Peyer's patch (tissue), 4 donors: ENCODE measurements at places on chromosomes 2 and 18. TPM values are rescaled to one million over a fixed set of nuclear protein-coding genes. Genes with fewer than 3 reads are reported as not detected.

ALPP gene
- total RNA-seq: not detected

HOXD4 gene
- total RNA-seq: 1.9 TPM

COL5A2 gene
- 12.9 TPM for total RNA-seq

IL1RN gene
- 42.7 TPM for total RNA-seq

MAL gene
- total RNA-seq: not detected

AKAIN1 gene
- not detected for total RNA-seq

ST8SIA3 gene
- 0.13 TPM for total RNA-seq

POTEC gene
- total RNA-seq: not detected

ACADL gene
- 2.5 TPM for total RNA-seq

NEU2 gene
- total RNA-seq: not detected

SLC5A7 gene
- 0.13 TPM for total RNA-seq

ANKRD29 gene
- total RNA-seq: 6.6 TPM

WDR54 gene
- 1.2 TPM for total RNA-seq

SCN7A gene
- total RNA-seq: 5.0 TPM

R3HDM1 gene
- 15.9 TPM for total RNA-seq

PAIP2B gene
- 1.9 TPM for total RNA-seq

RNF144A gene
- 16.5 TPM for total RNA-seq

HES6 gene
- total RNA-seq: 48.1 TPM

CHRND gene
- not detected for total RNA-seq

PFN4 gene
- total RNA-seq: not detected

FAM228A gene
- total RNA-seq: not detected

HAAO gene
- 96.9 TPM for total RNA-seq

L3MBTL4 gene
- 6.5 TPM for total RNA-seq

TEX44 gene
- total RNA-seq: not detected
